Tibial nerve (tissue), 4 donors: ENCODE measurements at places on chromosomes 6 and 20. TPM values are rescaled to one million over a fixed set of nuclear protein-coding genes. Genes with fewer than 3 reads are reported as not detected.
A peak's percentile ranks its signal among the peaks of the same experiment; 100 is the strongest.

DNA sequence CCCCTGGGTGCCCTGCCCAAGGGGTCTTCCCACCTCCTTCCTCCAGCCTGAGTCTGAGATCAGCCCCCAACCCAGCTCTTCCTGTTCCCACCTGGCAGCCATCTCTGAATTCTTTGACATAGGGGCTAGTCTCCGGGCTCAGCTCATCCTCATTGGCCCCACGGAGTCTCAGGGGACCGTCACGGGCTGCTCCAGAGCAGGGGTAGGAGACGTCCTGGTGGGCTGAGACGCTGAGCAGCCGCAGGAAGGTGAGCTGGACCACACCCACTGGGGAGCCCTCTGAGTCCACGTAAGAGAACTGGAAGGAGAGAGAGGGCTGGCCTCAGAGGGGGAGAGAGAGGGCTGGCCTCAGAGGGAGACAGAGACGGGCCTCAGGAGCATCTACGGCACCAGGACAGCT, 28.1 kb downstream of the COL11A2 start:
- no peak for DNase-seq

ZKSCAN8 gene
- total RNA-seq: 26.4 TPM

TPX2 gene
- 0.59 TPM for total RNA-seq

DNA sequence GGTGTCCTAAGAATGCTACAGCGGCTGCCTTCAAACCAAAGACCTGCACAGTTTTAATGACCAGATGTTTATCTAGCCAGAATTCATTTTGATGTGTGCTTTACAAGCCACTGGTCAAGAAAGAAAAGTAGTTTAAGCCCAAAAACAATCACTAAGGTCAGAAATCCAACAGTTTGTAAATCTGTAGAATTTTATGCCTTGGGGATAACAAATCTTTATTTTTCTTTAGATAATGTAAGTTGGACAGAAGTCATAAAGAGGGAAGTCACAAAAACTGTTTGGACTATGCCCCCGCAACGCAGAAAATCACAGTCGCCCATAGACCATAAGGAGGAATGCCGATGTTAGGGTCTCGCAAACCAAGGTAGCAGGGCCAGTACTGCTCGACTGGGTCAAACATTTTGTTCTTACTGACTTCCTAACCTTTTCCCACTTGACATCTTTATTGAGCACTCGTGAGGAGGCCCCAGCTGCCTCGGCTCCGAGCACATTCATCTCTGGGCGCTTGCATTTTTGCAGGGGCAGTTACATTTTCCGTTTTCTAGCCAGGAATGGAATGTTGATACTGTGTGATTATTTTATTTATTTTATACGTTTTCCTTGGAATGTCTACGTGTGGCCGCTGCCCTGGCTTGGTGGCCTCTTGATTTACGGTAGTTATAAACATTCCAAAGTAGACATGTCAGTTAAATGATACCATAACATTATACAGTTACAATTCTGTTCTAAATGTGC, 56.7 kb upstream of the APCDD1L start:
- no peak for DNase-seq

GPR6 gene
- total RNA-seq: not detected

DNA sequence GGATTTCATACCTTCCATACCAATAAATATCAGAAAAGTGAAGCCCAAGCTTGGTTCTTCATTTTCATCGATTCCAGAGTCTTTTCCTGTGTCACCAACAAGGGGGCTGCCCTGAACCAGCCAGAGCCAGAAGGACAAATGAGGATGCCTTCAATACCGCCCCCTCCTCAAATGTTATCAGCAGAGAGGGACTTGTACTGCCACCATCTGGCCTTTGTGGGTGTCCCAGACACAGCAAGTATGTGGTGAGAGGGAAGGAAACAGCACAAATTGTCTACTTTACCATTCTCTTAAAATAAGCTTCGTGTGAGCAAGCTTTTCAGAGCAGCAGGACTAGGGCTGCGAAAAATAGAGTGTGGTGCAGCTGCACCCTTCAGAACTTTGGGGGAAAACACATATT, 165.3 kb downstream of the SOBP start:
- no peak for DNase-seq

FABP7 gene
- not detected for total RNA-seq

DNA sequence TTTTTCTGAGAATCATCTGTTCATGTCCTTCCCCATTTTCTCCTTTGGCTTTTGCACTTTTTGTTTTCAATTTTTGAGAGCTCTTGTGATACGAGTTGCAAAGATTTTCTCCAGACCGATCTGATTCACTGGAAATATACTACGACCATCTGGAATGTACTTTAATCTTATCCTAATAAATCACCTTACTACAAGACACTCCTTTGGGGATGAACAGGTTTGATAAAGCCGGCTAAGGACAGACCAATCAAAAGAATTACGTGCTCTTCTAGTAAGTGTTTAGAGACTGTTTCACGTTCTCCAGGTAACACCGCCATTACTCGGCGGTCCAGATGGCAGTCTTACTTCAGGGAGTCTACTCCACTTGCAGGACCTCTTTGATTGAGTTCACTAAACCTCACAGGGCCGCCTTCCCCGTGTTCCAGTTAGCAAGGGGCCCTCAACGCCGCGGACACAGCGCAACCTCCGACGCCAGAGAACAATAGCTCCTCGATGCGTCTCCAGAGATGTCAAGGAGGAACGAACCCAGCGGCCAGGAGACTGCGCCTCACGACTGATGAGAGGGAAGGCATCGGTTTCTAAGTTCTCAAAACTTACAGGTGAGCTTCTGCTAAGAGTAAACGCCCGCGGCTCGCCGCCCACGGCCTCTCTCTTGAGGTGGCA, 920 bp upstream of the WTAP start:
- DNase-seq: no peak

GRCh38 chr6:170098428-170099170, 192.3 kb downstream of the DLL1 start:
- no peak for DNase-seq

EPB41L1 gene
- total RNA-seq: 37.6 TPM

SLC35D3 gene
- not detected for total RNA-seq

DNA sequence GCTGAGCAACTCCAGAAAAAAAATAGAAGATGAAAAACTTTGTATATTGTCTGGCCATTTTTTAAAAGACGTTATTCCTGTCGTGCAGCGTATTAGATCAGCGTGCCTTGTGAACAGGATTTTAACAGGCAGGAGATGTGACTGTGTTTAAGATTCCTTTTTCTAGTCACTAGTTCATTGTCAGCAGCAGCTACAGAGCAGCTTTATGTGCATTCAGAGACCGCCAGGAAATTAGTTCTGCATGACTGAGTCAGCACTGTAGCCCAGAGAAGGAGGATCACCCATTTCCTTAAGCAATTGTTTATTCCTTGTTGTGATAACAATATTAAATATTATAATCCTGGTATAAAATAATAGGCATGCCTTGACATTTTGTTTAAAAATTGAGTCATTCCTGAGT, 75.4 kb upstream of the ADGRB3 start:
- DNase-seq: no peak

COL11A2 gene
- 1.5 TPM for total RNA-seq

DNA sequence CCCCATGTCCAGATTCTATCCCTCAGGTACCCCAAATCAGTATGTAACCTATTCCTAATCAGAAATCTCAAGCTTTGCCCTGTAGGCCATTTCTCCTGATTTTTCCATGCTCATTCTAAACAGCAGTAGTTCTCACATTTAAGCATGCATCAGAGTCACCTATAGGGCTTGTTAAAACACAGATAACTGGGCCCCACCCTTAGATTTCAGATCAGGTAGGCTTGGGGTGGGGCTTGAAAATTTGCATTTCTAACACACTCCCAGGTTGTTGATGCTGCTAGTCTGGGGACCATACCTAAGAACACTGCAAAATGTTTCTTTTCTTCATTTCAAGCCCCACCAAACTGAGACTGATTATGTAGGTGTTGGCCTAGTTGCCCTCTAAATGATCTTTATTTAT, 621.2 kb upstream of the FLRT3 start:
- DNase-seq: no peak

VSX1 gene
- not detected for total RNA-seq

DNA sequence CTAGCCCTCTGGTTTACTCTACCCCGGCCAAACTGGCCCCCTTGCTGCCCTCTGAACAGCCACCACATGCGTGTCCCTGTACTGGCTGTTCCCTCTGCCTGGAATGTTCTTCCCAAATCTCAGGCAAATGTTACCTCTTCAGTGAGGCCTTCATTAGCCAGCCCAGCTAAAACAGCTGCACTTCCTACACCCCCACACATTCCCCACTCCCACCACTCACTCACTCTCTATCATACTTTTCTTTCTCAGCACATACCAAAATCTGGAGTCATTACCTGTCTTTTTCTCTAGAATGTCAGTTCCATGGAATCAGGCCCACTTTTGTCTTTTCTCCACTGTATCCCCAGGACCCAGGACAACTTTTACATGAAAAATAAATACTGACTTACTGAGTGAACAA, 401.2 kb upstream of the SULF2 start:
- DNase-seq: no peak

DEK gene
- total RNA-seq: 121 TPM

DNA sequence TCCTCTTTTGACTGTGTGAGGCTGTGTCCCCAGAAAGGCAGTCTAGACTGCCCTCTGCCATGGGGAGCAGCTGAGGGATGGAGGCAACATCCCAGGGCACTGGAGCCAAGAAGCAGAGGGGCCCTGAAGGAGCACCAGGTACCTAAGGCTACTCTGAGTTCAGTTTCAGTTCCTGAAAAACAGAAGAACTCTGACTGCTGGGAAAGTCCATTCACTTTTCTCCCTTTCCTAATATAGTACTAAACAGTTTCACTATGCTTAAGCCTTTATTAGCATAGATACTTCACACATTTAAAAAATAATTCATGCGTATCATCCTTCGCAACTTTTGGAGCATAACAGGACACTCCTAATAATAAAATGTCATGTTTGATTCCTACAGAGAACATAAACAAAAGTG, 130.0 kb downstream of the FOXC1 start:
- no peak for DNase-seq

DNA sequence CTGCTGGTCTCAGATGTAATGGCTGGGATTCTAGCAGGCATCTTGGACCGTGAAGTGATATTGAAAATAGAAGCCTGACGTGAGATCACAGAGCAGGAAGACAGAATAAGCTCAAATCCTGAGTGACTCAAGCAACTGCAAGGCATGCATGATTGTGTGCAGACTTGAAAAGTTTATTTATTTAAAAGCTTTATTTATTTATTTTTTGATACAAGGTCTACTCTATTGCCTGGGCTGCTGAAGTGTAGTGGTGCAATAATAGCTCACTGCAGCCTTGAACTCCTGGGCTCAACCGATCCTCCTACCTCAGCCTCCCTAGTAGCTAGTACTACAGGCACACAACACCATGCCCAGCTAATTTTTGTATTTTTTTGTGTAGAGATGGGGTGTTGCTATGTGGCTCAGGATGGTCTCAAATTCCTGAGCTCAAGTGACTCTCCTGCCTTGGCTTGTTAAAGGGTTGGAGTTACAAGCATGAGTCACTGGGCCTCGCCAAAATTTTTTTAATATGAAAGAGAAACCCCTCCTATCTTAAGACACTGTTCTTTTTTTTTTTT, 40.1 kb upstream of the RNF144B start:
- DNase-seq: no peak

GRCh38 chr20:20173254-20173653, 120.9 kb downstream of the CFAP61 start:
- DNase-seq: no peak

GRCh38 chr20:2559651-2560050, 23.3 kb downstream of the TMC2 start:
- DNase-seq: no peak

GRCh38 chr6:13575377-13575775, 975 bp downstream of the SIRT5 start:
- DNase-seq: peak; percentile 67

GRCh38 chr20:10634683-10635411, 39.0 kb downstream of the JAG1 start:
- DNase-seq: no peak

DNA sequence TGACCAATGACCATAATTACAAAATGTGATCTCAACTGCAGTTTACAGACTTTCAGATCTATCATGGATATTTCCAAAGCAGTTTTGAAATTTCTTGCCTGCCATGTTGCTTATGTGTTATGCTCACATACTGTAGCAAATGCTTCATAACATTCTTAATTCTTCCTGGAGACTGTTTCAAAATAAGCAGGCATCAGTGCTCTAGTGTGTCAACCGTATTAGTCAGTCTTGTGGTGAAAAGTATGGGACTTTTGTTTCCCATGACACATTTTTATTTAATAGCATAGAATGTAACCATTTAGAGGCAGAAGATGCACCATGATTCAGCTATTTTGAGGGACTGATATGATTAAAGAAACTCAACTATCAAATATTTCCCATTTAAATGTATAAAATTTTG, 1.7 kb downstream of the POPDC3 start:
- DNase-seq: no peak

GRCh38 chr6:78629154-78629721, 238.1 kb upstream of the IRAK1BP1 start:
- DNase-seq: no peak

SNPH gene
- 7.4 TPM for total RNA-seq

DNA sequence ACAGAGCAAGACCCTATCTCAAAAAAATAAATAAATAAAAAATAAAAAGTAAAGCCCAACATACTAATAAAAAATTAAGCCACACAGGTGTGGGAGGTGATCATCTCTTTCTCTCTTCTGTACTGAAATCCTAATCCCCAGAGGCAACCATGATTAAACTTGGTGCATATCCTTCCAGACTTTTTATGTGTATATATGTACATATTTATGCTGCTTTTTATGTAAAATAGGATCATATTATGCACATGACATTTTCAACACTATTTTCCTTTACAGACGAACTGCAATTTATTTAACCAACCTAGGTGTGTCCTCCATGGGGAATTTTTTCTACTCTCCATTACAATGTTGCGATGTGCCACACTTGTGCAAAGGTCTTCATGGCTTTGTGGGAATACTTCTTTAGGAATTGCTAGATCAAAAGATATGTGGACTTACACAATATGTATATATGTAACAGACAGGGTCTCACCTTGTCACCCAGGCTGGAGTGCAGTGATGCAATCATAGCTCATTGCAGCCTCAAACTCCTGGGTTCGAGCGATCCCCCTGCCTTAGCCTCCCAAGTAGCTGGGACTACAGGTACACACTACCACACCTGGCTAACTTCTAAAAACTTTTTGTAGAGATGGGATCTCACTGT, 23.7 kb downstream of the RMND1 start:
- no peak for DNase-seq

GRCh38 chr6:124858564-124858963, 103.7 kb upstream of the RNF217 start:
- no peak for DNase-seq

- no peak for DNase-seq
Measured at GRCh38 chr20:47127999-47128398, 228.5 kb downstream of the ZMYND8 start.

DNA sequence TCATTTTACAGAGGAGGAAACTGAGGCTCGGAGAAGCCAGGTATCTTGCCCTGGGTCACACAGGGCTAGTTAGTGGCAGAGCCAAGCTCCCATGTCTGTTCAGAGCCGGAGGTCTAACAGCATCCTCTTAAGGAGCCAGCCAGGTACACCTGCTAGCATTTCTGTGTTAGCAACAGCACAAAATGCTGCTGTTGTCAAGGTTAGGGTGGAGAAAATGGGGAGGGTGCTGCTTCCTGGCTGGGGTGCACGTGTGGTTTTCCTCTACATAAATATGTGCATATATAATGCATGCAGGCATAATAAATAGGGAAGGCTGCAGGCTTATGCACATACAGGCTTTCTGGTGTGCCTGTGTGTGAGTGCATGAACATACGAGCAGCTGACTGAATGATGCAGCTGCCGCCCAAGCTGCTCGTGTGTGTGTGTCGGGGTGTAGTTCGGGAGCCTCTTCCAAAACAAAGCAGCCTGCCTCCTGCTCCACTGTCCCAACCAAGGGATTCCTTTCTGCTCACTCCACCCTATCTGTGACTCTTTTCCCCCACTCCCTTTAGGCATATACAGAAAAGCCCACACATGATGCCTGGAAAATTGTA, 86.6 kb downstream of the CD40 start:
- DNase-seq: no peak
